T1000 (cell line): ENCODE measurements at places on chromosomes 12 and 14.

DNA sequence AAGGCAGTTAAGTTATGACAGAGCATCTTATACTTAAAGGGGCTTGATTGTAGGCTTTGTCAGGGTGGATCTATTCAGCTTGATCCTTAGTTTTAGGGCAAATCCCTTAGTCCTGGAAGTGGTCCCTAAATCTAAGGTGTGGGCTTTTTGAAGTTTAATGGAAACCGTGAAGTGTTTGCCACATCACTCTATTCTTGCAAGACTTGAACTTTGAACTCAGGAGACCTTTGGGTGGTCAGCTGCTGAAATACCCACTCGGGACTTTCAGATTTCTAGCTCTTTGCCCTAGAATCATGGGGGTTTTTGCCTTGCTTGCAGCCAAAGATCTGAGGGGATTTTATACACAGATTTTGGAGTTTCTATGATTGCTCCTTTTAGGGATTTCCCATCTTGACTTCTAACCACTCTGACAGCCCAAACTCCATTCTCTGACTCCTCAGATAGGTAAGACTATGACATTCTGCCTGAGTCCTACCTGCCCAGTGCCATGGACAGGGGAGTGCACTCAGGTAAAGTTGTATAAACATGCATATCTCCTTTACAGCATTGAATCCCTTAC, 39.9 kb downstream of the SNAPC1 start:
- DNase-seq: no peak

DNA sequence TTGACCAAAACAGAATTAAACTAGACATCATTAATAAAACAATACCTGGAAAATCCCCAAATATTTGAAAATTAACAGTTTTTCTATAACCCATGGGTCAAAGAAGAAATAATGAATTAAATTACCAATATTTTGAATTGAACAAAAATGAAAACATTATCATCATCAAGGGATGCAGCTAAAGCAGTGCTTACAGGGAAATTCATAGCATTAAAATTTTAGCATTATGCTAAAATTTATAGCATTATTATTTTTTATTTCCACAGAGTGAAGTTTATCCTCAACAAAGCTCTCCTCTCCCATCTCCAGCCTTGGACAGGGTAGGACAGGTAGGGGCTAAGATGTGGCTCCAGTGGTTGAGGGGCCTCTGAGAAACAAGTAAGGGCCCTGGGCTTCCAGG, 19.3 kb upstream of the M6PR start:
- DNase-seq: no peak

DNA sequence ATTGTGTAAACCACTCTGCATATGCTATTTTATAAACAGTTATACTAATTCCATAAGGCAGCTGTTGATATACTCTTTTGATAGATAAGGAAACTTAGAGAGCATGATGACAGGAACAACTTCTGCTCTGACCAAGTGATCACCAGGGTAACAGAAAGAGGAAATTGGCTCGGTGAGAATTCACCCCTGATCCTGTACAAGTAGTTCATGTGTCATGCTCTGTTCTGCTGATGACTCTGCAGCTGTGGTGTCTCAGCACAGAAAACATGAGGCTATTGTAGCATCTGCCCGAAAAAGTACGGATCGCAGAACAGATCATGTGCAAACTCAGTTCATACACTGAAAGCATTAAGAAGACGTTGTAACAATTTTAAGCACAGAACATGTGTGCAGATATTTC, 345.0 kb downstream of the LRIG3 start:
- DNase-seq: no peak

DNA sequence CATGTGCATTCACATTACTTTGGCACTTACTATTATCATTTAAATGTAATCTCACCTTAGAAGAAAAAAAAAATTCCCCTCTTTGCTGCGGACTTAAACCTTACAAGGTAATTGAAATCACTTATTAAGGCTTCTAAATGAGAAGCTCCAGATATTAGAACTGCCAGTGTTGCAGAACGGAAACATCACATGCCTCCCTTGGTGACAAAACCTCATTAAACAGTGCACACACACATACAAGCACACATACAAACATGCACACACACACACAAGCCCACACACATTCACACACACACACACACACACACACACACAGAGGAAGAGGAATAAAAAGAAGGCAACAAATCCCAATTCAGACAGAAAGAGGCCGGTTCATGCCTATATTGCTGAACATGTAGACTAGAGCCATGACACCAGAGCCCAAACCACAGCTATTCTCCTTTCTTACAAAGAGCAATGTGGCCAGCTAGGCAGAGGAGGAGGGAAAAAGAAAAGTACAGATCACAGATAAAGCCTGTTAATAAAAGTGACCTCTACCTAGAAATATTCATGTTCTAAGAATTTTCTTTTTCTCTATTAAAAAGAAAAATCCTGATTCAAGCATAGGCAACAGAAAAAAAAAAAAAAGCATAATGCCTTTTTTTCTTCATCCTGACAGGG, 405.2 kb upstream of the FLRT2 start:
- DNase-seq: no peak

GRCh38 chr14:99687284-99688209, 3.4 kb downstream of the CYP46A1 start:
- DNase-seq: no peak

DNA sequence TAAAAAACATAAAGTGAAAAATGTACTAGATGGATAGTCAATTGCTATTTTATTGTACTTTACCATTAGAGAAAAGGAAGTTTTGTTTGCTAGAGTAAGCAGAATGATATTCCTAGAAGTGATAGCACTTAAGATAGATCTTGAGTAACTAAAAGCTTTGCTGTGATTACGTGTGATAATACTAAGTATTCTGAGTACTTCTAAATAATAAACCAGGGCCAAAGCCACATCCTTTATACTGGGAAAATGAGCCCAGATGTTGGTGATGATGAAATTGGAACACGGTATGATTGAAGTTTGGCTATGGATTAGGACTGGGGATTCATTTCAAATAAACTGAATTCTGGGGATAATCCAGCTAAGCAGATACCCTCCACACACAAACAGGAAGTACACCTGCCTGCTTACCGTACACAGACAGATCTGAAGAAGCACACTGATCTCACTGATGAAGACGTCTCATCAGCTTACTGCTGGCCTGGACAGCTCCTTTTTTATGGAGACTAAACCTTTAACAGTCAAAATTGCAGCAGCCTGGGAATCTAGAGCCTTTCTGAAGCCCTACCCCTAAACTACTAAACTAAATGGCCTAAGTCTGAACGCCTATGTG, 199.8 kb downstream of the LRFN5 start:
- DNase-seq: no peak

- no peak for DNase-seq
Measured at GRCh38 chr14:101171650-101172049, 268.1 kb upstream of the RTL1 start.

- no peak for DNase-seq
Measured at GRCh38 chr14:49951691-49952345, 58.9 kb downstream of the ARF6 start.

DNA sequence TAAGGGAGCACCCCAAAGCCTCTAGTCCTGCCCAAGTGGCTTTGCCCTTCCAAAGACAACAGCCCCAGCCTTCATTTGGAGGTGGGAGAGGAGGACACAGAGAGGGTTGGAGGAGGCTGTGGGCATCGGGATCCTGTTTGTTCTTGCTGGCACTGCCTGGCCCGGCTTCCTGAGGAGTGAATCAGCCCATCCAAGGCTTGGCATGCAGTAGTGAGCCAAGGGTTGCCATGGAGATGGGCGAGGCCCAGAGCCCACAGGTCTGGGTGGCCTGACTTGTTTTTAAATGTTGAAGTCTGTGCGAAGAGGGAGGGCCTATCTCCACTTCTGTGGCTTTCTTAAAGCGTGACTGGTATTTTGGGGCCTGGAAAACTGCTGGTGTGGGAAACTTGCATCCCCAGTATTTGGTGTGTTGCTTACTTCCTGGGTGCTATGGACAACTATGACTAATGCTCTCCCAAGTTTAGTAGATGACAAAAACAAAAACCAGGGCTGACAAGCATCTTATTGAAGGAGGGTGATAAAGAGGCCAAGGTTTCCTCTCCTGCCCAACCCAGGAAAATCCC, 15.8 kb downstream of the CD9 start:
- peak; percentile 96 for DNase-seq

DNA sequence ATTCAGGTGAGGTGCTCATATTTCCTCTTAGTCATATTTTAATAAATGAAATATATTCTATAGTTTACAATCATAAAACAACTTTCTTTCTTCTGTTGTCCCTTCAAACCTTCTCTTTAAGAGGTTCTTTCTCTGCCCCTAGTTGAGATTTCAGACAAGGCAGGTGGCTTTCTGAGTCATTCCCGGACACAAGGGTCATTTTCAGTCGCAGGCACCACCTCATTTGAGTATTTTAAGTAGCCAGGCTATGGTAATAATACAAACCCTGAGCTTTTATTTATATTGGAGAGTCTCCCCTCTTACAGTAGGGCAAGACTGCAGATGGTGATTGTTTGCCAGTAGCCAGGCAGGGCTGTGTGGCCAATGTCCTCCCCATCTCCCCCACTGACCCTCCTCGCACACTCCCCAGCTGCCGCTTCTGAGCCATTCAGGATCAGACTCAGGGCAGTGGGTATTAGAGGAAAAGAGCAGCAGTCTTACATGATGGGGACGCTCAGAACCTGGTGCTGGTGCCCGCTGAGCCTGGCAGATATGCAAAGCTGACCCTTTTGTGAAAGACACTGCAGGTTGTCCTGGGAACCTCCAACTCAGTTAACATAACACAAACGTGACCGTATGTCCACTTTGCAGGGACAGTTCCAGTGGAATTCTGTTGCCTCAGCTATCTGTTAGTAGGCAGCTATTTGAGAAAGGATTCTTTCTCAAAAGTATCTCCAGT, 101.1 kb upstream of the BCL2L14 start:
- DNase-seq: no peak

GRCh38 chr14:56333359-56334292, 215.4 kb downstream of the PELI2 start:
- DNase-seq: no peak

DNA sequence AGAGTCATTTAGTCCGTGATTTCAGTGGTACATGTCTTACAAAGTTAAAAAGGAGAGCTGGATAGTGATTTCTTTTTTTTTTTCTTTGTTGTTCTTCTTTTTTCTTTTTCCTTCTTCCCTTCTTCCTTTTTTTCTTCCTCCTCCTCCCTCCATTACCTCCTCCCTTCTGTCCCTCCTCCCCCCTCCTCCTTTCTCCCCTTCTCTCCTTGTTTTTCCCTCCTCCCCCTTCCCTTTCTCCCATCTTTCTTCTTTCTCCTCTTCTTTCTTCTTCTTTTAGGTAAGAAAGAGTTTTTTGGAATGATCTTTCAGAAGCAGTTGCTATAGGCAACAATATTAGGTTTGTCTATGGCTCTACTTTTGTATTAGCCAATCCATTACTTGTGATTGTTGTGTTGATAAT, 368.6 kb downstream of the RAD51B start:
- no peak for DNase-seq

DNA sequence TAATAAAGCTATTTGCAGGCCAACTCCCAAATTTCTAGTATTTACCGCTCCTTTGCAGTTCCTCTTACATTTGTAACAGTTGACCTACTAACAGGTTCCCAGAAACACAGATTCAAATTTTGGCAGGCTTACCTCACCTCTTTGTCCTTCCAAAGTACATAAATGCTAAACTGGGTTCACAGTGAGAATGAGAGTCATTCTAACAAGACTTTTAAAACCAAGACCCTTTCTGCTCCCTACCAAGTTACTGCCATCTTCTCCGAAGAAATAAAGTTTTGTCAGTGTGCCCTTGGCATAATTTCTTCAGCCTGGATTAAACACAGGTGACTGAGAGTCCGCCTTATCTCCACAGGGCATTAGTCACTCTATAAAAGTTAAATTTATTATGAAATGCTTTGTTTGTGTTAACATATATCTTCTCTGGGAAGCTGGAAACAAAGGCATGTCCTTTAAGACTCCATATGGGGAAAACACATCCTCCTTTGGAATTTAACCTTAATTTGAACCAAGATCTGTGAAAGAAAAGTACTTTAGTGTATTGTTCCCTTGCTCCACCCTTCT, 28.2 kb downstream of the FOXA1 start:
- no peak for DNase-seq

DNA sequence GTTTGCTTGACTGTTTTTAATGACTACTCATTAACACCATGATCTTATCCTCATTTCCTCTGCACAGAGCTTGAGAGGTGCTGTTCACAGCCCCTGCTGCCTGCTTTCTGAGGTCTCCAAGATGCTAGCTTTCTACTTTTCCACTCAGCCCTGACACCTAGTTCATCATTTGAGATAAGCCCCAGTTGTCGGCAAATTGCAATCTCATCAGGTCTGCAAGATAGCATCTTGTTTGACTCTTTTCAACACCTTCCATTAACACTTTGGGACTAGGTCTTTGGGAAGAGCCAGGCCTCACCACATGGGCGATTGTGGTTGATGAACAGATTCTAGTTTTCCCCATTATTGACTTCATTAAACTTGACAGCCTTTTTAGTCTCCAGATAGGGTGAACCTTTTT, 904.8 kb downstream of the DIO2 start:
- no peak for DNase-seq

DNA sequence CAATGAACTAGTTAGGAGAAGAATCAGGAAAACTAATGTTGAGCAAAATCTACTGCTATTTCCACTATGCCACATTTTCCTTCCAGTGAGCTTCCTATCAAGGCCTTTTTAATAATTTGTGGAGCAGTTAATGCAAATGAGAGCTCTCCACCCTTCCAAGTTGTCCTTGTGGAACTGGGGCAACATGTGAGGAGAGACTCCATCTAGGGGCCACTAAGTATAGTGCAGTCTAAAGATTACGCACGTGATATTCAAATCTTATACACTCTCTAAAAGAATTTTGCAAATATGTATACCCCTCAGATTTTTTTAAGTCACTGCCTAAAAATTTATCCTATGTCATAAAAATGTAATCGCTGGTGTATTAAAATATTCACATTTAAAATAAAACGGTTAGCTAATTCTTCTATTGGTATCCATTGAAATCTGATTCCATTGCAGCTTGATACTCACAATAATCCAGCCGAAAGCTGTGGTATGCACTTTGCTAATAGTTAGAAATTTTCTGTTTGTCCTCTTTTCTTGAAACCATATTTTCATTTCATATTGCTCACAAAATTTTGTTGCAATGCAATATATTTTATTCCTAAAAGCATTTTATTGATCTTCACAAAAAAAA, 100.1 kb downstream of the PAH start:
- no peak for DNase-seq

- DNase-seq: no peak
Measured at GRCh38 chr14:20247646-20248246, 8.7 kb downstream of the OR11H4 start.
